Islet precursor cell (in vitro differentiated cells): ENCODE measurements at places on chromosomes 16 and 17.

GRCh38 chr16:58815181-58815888 is 81.2 kb upstream of the GOT2 start:
- no peak for DNase-seq

DNA sequence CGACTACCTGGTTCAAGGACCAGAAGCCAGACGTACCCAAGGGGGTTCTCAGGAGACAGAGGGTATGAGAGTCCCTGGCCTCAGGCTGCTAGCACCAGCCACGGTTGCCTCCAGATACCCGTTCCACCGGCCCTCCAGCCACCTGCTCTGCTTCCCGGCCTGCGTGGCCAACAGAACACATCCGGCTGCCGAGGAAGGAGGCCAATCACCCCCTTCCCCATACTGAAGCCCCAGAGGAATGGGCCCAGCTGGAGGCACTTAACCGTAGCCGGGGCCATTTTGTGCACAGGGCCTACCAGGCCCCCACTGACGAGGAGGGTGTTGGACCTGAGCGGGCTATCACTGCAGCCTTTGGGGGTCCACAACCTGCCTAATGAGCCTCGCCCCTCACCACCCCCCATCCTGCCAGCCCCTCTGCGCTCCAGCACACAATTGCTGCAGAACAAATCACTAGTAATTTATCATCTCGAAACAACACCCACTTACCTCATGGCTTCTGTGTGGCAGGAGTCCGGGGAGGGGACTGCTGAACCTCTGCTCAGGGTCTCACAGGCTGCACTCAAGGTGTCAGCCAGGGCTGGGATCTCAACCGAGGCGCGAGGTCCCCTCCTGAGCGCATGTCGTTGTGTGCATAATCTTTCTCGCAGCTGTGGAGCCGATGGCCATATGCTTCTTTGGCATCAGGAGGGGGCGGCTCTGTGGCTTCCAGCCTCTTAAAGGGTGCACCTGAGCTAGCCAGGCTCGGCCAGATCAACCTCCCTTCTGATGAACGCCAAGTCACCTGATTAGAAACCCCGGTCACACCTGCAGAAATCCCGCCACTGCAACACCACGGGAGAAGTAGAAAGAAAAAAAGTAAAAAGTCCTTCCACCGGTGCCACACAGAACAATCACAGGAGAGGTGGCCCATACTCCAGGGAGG is 10.1 kb upstream of the KREMEN2 start:
- no peak for DNase-seq

- no peak for DNase-seq
Measured at GRCh38 chr17:75077496-75078283, 10.1 kb upstream of the SLC16A5 start.

GRCh38 chr16:57471209-57471608 is 8.7 kb downstream of the POLR2C start:
- DNase-seq, result no peak

- DNase-seq, result peak; percentile 98
Measured at GRCh38 chr17:67246653-67247415, 1.8 kb upstream of the HELZ start.

GRCh38 chr17:16652847-16653366 is 743 bp downstream of the ZNF624 start:
- DNase-seq, result no peak

- DNase-seq, result no peak
Measured at GRCh38 chr16:56669005-56669839, at the start of gene MT1H. TSS of gene MT1H (plus strand) at chr16:56669814. CDS start at chr16:56669885, 71 bp downstream.

DNA sequence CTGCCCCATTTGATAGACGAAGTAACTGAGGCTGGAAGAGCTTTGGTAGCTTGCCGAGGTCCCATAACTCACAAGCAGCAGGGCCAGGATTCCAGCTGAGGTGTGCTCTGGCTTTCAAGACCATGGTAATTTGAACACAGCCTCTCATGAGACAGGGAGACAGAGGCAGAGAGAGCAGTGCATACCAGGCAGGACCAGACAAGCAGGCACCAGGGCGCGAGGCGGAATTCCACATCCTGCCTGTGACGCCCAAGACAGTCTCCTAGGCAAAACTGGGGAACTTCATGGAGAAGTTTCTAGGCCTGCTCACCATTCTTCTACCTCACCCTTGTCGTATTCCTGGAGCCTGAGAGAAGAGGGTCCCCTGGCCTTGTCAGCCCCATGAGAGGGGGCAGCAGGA is 19.2 kb downstream of the SDK2 start:
- DNase-seq, result peak; percentile 90

DNA sequence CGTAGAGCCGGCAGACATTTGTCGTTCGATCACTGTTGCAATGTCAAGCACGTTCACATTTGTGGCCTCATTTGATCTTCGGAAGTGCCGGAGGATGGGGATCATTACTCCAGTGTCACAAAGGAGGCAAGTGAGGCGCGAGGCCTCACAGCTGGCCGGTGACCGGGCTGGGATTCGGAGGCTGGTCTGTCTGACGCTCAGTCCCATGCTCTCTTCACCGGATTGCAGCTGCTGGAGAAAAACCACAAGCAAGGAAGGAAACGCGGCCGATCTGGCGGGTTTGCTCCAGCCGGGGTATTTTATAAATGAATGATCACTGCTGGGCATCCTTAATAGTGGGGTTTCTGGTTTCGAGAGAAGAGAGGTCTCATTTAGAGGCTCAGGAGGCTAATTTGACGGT is 127.8 kb downstream of the OR1D5 start:
- DNase-seq, result no peak

GRCh38 chr17:50380369-50381259 is 7.6 kb downstream of the EME1 start:
- DNase-seq, result no peak

GRCh38 chr17:65931246-65932149 is 260.4 kb downstream of the CEP112 start:
- no peak for DNase-seq

DNA sequence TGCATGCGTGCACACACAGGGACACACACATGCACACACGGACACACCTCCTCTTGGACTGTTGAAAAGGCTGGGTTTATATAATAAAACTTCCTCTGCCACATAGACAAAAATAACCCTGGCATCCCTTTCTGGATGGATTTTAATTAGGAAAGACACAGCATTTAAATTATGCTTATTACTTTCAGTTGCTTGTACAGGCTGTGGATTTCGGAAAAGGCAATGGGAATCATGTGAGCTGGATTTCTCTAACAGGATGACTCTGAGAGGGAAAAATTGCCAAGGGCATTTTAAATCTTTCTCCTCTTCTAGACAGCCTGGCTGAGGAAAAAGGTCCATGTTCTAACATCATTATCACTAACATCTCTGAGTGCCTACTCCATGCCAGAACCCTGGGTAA is 75.9 kb downstream of the HLF start:
- DNase-seq, result no peak

DNA sequence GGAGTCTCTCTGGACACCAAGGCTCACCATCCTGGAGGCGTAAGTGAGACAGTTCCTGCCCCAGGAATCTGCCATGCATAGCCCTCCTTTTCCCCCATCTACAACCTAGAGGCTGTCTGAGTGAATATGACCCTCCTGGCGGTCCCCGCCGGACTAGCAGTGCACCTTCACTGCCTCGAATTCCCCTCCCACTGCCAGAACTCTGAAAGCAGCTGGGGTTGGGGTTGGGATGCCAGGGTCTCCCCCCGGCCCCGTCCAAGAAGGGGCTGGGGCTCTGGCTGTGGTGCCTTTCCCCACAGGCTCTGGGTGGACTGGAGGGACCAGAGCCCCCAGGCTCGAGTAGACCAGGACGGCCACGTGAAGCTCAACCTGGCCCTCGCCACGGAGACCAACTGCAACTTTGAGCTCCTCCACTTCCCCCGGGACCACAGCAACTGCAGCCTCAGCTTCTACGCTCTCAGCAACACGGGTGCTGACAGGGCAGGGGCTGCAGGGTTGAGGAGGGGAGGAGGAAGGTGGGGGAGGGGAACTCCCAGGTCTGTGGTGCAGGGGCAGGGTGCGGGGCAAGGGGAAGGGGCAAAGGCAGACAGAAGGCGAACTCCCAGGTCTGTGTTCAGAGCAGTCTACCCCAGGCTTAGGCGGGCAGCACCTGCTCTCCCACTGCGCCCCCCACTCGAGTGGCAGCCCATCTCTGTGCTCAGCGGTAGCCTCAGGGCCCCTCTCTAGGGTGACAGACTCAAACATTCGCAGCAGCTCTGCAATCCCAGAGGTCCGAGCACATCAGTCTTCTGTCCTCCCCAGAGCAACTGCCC is 1.2 kb downstream of the ZACN start:
- DNase-seq, result peak; percentile 70

- no peak for DNase-seq
Measured at GRCh38 chr17:35167666-35168065, 20.0 kb downstream of the UNC45B start.

- DNase-seq, result no peak
Measured at GRCh38 chr16:68400924-68401460, 47.3 kb downstream of the SMPD3 start.

GRCh38 chr16:75202069-75202590 is 4.8 kb downstream of the CTRB2 start:
- no peak for DNase-seq

GRCh38 chr16:14487579-14487978 is 142.5 kb downstream of the PARN start:
- DNase-seq, result no peak

DNA sequence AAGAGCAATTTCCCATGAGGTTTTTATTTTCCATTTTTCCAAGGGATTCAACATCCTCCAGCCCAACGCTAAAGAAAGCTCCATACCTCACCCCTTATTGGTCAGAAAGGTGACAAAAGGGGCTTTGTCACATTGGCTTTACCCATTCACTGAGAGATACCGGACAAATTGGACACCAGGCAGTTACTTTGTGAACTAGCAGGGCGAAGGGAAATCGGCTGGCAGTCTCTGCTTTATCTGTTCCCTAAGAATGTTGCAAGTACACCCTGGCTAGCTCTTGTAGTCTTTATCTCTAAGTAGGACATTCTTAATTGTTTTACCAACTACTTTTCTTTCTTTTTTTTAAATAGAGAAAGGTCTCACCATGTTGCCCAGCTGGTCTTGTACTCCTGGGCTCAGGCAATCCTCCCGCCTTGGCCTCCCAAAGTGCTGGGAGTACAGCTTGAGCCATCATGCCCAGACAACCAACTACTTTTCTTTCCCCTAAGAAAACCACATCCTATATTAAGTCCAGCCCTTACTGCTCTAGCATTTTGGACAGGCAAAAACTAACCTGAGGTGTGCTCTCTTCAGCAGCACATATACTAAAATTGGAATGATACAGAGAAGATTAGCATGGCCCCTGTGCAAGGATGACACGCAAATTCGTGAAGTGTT is 16.8 kb downstream of the PRPSAP1 start:
- DNase-seq, result no peak

- no peak for DNase-seq
Measured at GRCh38 chr17:72122010-72122764, 1.4 kb downstream of the SOX9 start.

GRCh38 chr16:80948886-80949493 is 57.7 kb downstream of the CMC2 start:
- DNase-seq, result peak; percentile 72

GRCh38 chr16:4954714-4955113 is 3.4 kb upstream of the SEC14L5 start:
- DNase-seq, result no peak

GRCh38 chr16:51524555-51525373 is 373.7 kb upstream of the SALL1 start:
- DNase-seq, result no peak

- no peak for DNase-seq
Measured at GRCh38 chr17:78173097-78173715, 4.8 kb downstream of the SYNGR2 start.
